ENCODE measurements at places on chromosomes 4 and X.

DNA sequence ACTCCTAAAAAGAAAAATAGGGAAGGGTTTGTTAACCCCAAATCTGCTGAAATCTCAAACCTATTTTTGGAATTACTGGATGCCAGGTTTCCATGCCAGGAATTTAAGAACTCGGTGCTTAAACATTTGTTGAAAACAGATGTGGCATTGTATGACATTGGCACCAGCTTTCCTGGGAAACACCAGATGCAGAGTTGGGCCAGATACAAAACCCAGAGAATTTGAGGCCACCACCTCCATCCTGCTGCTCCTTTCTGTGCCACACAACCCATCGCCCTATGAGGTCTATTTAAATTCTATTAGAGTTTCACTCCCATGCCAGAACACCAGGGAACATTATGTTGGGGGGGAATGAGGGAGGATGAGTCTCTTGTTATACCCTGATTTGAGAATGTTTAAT is 71.7 kb downstream of the ARAP2 start:
- no peak for DNase-seq

GRCh38 chrX:26871967-26872366 is 591.2 kb downstream of the PPP4R3C start:
- DNase-seq: no peak

- peak; percentile 13 for DNase-seq
Observed at GRCh38 chrX:134542485-134542884, 82.5 kb downstream of the HPRT1 start.

DNA sequence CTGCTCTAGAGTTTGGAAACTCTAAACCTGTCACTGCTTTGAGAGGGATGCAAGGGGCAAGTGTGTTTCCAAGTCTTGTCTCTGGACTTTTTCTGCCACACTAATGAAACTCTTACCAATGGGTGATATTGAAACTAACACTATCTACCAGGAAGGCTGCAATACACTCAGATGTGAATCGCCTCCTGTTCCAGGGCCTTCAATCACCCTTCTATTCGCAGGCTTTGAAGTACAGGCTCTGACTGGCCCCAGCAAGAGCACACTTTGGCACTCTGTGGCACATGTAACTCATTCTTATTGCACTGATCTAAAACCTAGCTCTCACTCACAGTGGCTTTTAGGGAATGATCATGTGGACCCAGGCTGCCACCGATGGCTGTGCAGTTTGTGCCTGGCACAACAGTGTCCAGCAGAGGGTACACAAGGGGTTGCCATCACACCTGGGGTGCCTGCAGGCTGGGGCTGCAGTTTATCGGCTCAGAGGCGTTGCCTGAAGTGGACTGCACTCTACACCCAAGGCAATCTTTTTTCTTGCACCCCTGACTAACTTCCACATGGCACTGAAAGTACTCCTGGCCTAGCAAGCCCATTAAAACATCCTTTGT is 210.8 kb downstream of the MGST2 start:
- DNase-seq: no peak

DNA sequence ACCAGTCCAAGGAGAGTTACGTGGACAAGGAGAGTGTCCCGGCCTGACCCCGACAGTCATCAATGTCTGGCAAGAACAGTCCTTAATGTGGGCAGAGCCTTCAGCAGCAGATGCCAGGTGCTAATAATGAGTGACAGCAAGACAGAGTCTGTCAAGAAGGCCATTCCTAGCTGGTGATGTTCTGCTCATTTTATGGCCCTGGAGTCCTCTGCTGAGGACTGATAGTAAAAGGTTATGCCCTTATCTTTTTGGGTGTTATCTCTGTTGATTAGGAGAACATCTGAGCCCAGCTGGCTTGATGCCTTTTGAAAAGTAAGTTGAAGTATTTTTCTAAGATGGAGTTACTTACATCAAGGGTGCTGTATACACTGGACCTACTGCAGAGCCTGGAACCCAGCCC is 67.3 kb downstream of the SLC34A2 start:
- no peak for DNase-seq

DNA sequence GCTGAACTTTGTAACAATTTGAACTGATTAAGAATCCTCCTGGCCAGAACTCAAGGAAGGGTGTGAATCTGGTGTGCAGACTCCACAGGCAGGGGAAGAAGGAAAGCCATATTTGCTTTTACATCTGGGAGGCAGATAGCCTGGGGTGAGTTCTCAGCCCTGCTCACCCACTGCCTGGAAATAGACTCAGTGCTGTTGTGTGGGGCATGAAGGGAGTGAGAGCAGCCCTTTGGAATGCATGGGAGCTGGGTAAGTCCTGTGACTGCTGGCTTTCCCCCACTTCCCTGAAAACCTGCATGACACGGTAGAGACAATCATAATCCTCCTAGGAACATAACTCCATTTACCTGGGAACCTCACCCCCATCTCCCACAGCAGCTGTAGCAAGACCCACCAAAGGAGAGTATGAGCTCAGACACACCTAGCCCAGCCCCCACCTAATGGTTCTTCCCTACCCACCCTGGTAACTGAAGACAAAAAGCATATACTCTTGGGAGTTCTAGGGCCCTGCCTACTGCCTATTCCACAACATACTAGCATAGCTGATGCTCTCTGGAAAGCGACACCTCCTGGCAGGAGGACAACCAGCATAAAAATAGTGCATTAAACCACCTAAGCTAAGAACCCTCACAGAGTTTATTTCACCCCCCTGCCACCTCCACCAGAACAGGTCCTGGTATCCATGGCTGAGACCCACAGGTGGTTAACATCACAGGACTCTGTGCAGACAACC is 59.3 kb upstream of the UBQLN2 start:
- no peak for DNase-seq

GRCh38 chrX:139086246-139086645 is 374.7 kb upstream of the FGF13 start:
- no peak for DNase-seq

DNA sequence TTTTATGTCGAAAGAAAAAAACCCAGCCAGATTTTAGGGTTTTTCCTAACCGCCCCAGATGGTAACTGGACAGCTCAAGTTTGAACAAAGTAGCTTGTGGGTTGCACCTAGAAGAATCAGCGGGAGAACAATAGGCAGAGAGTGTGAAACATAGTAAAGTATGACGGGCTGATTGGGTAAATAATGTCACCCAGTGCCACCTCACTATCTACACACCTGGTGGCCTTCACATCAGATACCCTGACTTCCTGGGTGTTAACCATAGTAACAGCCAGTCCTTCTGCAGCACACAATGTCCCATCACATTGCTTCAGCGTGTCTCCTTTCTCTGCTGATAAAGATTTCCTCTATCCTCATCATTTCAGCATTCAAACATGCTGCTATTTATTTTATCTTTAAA is 159.1 kb upstream of the HS3ST1 start:
- DNase-seq: no peak

GRCh38 chrX:13085526-13085925 is 41.1 kb upstream of the FAM9C start:
- no peak for DNase-seq

DNA sequence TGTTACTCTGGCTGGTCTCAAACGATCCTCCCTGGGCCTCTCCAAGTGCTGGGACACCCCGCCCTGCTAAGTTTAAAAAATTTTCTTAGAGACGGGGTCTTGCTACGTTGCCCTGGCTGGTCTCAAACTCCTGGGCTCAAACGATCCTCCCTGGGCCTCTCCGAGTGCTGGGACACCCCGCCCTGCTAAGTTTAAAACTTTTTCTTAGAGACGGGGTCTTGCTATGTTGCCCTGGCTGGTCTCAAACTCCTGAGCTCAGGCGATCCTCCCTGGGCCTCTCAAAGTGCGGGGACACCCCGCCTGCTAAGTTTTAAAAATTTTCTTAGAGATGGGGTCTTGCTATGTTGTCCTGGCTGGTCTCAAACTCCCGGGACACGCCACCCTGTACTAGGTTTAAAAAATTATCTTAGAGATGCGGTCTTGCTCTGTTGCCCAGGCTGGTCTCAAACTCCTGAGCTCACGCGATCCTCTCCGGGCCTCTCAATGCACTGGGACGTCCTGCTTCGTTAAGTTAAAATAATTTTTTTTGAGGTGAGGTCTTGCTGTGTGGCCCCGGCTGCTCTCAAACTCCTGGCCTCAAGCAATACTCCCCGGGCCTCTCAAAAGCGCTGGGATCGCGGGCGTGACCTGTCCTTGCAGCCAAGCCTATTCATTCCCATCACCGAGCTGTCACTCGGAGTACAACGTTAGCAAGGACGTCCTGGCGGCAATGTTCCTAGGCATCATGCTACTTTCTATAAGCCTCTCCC is 1.1 kb downstream of the SLC25A6 start:
- no peak for DNase-seq

- DNase-seq: no peak
Observed at GRCh38 chr4:173045571-173045970, 123.0 kb upstream of the GALNT7 start.

- DNase-seq: peak; percentile 56
Observed at GRCh38 chrX:138710866-138711341, 613 bp downstream of the FGF13 start.

GRCh38 chr4:123579961-123580360 is 183.4 kb downstream of the SPRY1 start:
- no peak for DNase-seq

- no peak for DNase-seq
Observed at GRCh38 chrX:46831765-46832327, 5.0 kb upstream of the RP2 start.

DNA sequence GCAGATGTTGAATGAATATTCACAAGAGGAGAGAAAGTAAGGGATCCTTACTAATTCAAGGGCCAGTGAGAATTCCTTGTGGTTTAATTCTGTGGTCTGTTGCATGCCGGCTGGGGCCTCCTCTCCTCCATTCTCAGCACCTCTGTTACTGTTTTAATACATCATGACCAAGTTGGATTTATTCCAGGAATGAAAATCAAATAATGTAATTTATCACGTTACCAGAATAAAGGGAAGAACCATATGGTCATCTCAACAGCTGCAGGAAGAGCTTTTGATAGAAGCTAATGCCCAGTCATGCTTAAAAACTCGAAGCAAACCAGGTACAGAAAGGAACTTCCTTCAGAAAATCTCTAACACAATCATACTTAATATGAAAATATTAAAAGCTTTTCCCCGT is 54.1 kb downstream of the GRK4 start:
- no peak for DNase-seq

GRCh38 chr4:156662921-156663320 is 308.7 kb downstream of the PDGFC start:
- no peak for DNase-seq

DNA sequence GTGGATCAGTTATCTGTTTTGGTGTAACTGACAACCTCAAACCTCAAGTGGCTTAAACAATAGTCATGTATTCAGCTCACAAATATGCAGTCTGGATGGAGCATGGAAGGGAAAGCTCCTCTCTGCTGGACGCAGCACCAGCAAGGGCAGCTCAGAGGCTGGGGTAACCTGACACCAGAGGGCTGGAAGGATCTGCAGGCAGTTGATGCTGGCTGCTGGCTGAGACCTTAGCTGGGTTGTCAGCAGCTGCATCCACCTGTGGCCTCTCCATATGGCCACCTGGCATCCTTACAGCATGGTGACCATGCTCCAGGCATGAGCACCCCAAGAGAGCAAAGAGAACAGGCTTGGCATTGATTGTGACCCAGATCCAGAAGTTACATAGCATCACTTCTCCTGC is 46.7 kb downstream of the ENPP6 start:
- DNase-seq: peak; percentile 47

DNA sequence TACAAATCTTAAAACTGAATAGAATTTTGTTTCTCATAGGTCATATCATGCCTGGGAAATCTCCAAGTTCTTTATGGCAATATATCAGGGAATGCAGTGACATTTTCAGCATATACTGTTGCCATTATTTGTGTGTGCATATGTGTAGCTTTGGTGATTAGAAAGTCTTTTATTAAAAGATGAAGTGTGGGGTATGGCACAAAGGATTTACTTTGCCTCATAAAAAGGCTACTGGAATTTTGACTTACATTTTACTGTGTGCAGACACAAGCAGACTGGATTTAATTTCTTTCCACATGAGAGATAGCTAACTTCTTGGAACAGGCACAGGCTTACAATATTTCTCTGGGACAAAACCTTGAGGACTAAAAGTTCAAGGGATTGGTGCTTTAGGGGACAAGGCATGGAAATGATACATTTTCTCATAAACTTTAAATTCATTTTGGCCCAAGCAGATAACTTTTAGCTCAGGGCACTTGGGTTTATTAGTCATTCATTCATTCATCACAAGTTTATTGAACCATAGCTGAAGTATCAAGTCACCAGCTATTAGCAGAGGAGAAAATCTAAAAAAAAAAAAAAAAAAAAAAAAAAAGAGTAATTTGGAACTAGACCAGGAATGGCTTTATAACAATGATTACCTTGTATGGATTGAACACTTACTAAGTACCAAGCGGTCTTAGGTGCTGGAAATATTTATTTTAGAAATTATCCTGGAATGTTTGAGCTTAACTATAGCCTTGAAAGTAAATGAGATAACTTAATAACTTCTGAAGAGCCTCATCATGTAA is 191.5 kb downstream of the SLIT2 start:
- no peak for DNase-seq

All from nephron progenitor cell (in vitro differentiated cells).